ENCODE measurements at places on chromosomes 1 and 21. TPM values are rescaled to one million over a fixed set of nuclear protein-coding genes. Genes with fewer than 3 reads are reported as not detected.

NR0B2 gene
- total RNA-seq = 0.64 TPM

ZBTB40 gene
- total RNA-seq = 16.2 TPM

LAMC1 gene
- 28.0 TPM for total RNA-seq

PRR9 gene
- total RNA-seq = not detected

PLEKHG5 gene
- 13.9 TPM for total RNA-seq

HMGCS2 gene
- 271 TPM for total RNA-seq

PRAMEF14 gene
- not detected for total RNA-seq

LCE6A gene
- total RNA-seq = not detected

LCE3B gene
- total RNA-seq = not detected

SHISAL2A gene
- 0.22 TPM for total RNA-seq

DCST2 gene
- total RNA-seq = 1.9 TPM

OR10J5 gene
- total RNA-seq = not detected

SLC22A15 gene
- 1.1 TPM for total RNA-seq

All from colonic mucosa (tissue), 4 donors.